CD14-positive monocyte (primary cell): ENCODE measurements at places on chromosomes 13 and 19. TPM values are rescaled to one million over a fixed set of nuclear protein-coding genes. Genes with fewer than 3 reads are reported as not detected.

The PSG7 gene
- not detected for polyA plus RNA-seq

GRCh38 chr19:29201855-29202254 is 11.1 kb downstream of the UQCRFS1 start:
- H3K4me1 ChIP-seq, result no peaks in the 10 kb centered on the region
- no peak overlapping the region for H3K27ac ChIP-seq
- peaks cover 10% of the 10 kb centered on the region for H3K36me3 ChIP-seq
- no peak overlapping the region for H3K4me3 ChIP-seq

DNA sequence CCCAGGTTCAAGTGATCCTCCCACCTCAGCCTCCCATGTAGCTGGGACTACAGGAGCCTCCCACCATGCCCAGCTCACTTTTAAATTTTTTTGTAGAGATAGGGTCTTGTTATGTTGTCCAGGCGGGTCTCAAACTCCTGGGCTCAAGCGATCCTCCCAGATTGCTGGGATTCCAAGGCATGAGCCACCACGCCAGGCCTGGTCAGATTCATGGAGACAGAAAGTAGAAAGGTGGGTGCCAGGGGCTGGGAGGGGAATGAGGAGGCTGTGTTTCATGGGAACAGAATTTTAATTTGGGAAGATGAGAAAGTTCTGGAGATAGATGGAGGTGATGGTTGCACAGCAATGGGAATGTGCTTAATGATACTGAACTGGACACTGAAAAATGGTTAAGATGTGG is 22.3 kb downstream of the ARHGEF18 start:
- H3K4me3 ChIP-seq, result no peak overlapping the region
- no peaks in the 10 kb centered on the region for H3K27me3 ChIP-seq
- peaks cover 7% of the 10 kb centered on the region for H3K4me1 ChIP-seq
- H3K27ac ChIP-seq, result no peak overlapping the region
- peaks cover 84% of the 10 kb centered on the region for H3K36me3 ChIP-seq

GRCh38 chr13:112699322-112699918 is 9.6 kb downstream of the ATP11A start:
- H3K4me3 ChIP-seq, result no peak overlapping the region
- no peak for DNase-seq
- H3K27ac ChIP-seq, result no peak overlapping the region
- no peaks in the 10 kb centered on the region for H3K27me3 ChIP-seq
- H3K4me1 ChIP-seq, result peaks cover 16% of the 10 kb centered on the region
- H3K36me3 ChIP-seq, result peaks cover 28% of the 10 kb centered on the region
